ENCODE measurements at places on chromosomes 12 and 14.
A peak's percentile ranks its signal among the peaks of the same experiment; 100 is the strongest.

GRCh38 chr14:57962325-57963035, 96.6 kb upstream of the SLC35F4 start:
- no peak for DNase-seq

- DNase-seq: no peak
These were observed 146.5 kb downstream of the FOXG1 start for GRCh38 chr14:28913056-28913455.

DNA sequence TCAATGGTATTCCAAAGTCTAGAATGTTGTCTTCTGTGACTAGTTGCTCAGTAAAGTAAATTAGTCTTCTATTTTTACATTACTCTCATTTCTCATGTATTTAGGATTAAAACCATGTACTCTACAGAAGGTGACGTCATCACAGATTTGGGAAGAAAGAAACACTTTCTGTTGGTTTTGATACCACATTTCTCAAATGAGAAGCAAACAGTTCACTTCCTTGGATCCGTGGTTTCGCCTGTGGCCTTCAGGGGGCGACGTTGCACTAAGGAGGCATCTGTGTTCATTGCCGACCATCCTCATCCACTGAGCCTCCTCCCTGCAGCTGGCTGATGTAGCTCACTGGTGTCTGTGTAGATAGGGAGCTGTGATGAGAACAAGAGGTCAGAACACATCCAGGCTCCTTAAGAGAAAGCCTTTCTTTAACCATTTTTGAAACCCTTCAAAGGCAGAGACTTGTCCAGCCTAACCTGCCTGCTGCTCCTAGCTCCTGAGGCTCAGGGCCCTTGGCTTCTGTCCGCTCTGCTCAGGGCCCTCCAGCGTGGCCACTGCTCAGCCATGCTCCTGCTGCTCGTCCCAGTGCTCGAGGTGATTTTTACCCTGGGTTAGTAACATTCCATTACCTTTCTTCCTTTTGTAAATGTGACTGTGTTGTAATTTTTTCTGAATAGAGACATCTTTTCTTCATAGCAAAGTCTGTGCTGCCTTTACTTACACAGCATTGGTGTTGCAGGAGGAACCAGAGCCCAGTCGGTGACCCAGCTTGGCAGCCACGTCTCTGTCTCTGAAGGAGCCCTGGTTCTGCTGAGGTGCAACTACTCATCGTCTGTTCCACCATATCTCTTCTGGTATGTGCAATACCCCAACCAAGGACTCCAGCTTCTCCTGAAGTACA, 220.6 kb upstream of the OR4E1 start:
- DNase-seq: peak; percentile 3

- DNase-seq: peak; percentile 36
These were observed 115.5 kb upstream of the G2E3 start for GRCh38 chr14:30443368-30444007.

DNA sequence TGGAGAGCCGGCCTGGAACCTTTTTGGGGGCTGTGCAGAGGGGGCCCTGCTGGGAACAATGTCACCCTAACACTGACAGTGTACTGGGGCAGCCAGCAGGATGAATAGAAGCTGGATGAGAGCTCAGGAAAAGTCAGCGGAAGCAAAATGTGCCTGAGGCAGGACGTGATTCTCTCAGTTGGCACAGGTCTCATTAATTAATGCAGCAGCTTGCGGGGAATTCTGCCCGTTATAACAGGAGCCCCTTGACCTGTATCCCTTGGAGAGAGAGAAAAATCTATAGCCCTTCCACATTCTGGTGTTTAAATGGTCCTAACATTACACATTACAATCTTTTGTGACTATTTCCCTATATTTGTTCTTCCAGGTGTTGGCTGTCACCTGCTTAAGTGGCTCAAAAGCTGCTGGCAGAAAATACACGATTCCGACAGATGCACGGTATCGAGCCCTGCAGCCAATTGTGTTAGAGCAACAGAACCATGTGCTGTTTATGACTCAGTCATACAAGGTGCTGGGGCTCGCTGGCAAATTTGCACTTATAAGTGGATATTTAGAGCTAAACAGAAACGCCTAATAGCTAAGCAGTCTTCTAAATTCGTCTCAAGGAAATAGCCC, 854.7 kb downstream of the AACS start:
- no peak for DNase-seq

GRCh38 chr14:23933108-23933741, 20.3 kb upstream of the DHRS4 start:
- no peak for DNase-seq

GRCh38 chr12:96890331-96890730, 16.7 kb upstream of the NEDD1 start:
- no peak for DNase-seq

DNA sequence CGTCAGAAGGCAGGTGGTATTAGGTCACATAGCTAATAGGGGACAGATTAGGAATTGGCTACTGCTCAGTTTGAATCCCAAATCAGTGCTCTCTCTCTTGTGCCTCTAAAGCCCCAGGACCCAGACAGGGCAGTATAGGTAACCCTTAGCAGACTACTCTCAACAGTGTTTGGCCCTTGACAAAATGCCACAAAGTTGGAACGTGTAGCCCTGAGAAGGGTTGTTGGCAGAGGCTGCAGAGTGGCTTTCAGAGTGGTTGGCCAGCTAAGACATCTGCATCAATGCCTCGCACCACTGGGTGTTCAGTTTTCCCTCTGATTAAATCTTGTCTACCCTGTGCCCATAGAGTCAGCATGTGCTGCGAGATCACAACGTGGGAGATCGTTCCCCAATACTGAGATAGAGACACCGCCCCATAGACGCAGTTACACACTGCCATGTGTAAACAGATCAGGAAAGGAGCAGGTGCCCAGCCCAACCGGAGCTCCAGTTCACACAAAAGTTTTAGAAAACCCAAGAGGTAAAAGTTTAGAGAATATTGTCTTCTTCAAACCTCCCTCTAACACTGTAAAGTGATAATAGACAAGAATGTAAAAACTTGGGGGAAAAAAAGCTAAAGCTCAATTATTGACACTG, 48.3 kb downstream of the EML1 start:
- DNase-seq: no peak

DNA sequence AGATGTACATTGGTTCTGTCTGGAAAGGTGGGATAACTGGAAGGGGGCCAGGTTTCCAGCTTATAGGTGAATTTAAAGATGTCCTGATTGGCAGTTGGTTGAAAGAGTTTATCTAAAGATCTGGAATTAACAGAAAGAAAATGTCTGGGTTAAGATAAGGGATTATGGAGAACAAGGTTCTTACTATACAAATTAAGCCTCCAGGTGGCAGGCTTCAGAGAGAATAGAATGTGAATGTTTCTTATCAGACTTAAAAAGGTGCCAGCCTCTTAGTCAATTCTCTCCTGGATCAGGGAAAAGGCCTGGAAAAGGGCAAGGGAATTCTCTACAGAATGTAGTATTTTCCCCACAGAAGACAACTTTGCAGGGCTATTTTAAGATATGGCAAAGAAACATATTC, 53.1 kb downstream of the CNTN1 start:
- DNase-seq: no peak

- peak; percentile 27 for DNase-seq
These were observed 148.1 kb downstream of the CALM1 start for GRCh38 chr14:90544971-90545370.

- no peak for DNase-seq
These were observed 12.8 kb downstream of the LUM start for GRCh38 chr12:91098461-91098860.

GRCh38 chr14:102509746-102510615, at the start of gene ANKRD9:
Gene ANKRD9, minus strand, starts transcription at chr14:102509776. Its CDS starts 1,887 bp downstream, at chr14:102507889.
- peak; percentile 92 for DNase-seq

- no peak for DNase-seq
These were observed 137.2 kb upstream of the ARHGAP5 start for GRCh38 chr14:31939934-31940333.
